ENCODE measurements at places on chromosomes 2 and 18.

- DNase-seq, result no peak
Observed at GRCh38 chr18:23885750-23886149, 128.8 kb upstream of the TTC39C start.

GRCh38 chr2:43838560-43839267, at the start of the genes ABCG5 and ABCG8:
ABCG5 (minus strand) TSS chr2:43838839; CDS start chr2:43838679, 160 bp downstream.
ABCG8 (plus strand) TSS chr2:43838971; CDS start chr2:43839054, 83 bp downstream.
- DNase-seq, result no peak

DNA sequence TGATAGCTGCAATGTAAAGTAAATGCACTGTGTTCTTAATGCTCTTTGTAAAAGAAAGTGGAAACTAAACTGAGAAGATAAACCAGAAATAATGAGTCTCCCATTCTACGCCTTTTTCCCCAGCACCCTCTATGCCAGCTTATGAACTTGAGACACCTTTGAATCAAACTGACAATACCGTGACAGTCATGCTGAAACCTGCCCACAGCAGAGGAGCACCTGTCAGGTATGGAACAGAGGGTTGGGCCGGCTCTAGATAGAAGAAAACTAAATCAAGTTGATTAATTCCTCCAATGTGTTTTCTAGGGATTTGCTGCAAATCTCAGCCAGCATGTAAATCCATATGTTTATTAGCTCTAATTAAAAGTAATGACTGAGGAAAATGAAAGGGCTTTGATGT, 520.6 kb upstream of the RAB12 start:
- no peak for DNase-seq

GRCh38 chr18:78158943-78159342, 820.7 kb upstream of the SALL3 start:
- no peak for DNase-seq

GRCh38 chr2:138818556-138818955, 38.4 kb upstream of the NXPH2 start:
- DNase-seq, result no peak

- DNase-seq, result no peak
Observed at GRCh38 chr2:128040166-128040771, 12.4 kb upstream of the SAP130 start.

GRCh38 chr2:195407783-195408182, 249.2 kb upstream of the SLC39A10 start:
- DNase-seq, result no peak

DNA sequence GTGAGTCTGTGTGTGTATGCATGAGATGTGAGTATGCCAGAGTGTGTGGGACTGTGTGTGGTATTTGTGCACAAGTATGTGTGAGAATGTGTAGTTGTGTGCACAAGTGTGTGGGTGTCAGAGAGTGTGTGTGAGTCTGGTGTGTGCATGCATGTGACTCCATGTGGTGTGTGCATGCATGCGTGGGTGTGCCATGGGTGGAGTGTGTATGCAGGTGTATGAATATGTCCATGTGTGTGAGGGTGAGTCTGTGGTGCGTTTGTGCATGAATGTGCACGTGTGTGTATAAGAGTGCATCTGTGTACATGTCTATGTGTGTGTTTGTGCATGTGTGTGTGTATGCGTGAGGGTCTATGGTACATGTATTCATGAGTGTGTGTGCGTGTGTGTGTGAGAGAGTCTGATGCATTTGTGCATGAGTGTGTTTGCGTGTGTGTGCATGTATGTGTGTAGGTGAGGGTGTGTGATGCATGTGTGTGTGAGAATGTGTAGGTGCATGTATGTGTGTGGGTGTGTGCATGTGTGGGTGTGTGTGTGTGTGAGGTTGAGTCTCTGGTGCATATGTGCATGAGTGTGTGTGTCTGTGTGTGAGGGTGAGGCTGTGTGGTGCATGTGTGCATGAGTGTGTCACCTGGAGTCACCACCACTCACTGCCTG, 226.8 kb downstream of the LDLRAD4 start:
- DNase-seq, result no peak

DNA sequence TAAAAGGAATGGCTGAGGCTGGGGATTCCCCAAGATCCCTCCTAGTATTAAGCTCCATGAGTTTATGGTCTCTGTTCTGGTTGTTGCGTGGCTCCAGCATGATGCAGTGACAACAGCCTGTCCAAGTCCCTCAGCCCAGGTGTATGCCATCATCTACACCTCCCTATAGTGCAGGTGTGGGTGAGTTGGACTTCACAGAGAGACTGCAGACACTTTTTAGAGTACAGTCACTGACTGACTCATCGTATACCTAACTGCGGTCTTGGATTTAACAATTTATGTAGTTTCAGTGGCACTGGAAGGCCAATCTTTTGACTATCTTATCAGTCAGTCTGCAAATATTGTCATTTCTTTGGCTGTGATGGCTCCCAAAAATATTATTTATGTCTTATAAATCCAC, 415.0 kb downstream of the TMX3 start:
- no peak for DNase-seq

GRCh38 chr2:18912225-18912888, 323.0 kb upstream of the NT5C1B start:
- no peak for DNase-seq

DNA sequence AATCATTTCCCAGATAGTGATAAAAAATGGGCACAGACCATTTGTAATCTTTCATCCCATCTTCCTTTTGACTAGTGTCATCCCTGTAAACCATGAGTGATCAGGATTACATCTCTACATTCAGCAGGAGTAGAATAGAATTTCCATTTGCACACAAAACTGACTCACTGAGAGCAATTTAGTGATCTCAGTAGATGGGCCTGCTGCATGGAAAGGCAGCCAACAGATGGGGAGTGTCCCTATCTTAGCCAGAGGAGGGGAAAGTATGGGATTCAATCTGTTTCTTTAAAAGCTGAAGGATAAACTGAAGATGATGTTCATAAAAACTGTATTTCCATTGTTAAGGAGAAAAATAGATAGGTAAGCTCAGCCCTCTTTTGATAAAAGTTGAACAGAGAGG, 441.7 kb downstream of the ZNF521 start:
- DNase-seq, result no peak

DNA sequence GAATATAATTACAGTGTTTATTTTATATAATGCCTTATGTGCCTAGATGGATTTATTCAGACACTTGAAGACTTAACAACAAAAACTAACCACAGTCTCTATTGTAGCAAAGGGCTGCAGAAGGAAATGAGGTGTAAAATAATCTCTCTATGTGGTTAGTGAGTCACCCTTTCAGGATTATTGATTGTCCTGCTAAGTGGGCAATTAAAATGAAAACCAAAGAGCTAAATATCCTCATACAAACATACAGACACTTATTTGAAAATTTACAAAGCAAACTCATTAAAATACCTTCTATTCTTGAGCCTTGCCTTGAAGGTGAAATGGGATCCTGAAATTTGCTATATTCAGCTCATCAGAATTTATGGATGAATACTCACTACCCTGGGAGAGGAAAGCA, 27.7 kb upstream of the DCC start:
- no peak for DNase-seq

GRCh38 chr2:206241736-206242135, 32.7 kb upstream of the ZDBF2 start:
- DNase-seq, result no peak

DNA sequence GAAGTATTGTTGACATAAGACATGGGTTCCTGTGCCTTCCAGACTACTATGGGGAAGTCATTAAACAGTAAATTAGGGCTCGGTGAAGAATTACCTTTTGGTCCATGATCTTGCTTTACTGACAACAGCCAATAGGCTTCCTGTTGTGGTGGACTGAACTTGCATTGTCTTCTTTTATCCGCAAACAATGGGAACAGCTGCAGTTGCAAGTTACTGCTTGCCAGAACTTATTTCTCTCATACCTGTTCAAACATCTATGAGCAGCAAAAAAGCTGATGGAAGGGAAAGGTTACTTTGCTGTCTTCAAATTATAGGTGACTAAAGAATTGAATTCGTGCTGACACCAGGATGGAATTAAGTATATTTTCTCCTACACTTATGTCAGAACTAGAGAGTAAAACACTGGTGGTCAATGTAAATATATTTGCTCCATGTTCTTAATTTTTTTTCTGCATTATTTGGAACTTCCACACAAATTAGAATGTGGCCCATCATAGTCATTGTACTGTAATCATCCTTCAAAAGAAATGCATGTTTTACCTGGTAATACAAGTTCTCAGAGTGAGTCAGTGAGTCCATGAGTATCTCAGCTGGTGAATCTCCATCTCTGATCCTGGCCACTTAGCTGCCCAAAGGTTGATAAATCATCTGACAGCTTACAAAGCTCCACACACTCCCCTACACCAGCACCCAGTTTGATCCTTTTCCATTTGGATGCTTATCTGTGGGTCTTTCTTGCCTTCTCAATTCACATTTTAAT, 37.3 kb upstream of the RNF152 start:
- DNase-seq, result no peak

GRCh38 chr18:76131738-76132137, 363.3 kb downstream of the ZNF516 start:
- no peak for DNase-seq

DNA sequence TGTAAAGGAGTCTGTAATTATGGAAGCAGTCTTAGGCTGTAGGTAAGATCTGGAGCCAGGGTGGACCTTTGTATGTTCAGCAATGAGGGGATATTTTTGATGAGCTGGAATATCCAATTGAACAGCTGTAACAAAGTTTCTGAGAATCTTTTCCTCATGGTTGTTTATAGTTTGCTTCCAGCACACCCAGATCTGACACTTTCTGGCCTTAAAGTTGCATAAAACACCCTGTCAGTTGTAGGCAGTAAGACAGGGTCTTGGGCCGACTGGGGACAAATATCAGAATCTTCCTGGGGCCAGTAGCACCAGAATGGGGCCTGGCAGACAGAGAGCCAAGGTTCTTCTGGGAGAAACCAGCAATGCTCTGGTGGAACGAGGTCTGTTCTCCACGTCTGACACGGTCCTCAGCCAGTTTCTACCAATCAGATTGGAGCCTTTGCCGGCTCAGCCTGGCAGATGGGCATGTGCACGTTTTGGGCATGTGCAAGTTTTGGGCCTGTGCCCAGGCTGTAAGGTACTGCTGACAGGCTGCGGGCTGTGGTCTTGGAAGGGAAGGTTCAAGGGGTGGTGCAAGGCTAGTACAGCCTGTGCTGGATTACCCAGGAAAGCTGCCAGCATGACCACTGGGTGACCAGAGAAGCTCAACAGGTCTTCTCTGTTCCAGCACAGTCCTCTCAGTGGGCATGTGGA, 89.8 kb downstream of the PRKCE start:
- DNase-seq, result no peak

DNA sequence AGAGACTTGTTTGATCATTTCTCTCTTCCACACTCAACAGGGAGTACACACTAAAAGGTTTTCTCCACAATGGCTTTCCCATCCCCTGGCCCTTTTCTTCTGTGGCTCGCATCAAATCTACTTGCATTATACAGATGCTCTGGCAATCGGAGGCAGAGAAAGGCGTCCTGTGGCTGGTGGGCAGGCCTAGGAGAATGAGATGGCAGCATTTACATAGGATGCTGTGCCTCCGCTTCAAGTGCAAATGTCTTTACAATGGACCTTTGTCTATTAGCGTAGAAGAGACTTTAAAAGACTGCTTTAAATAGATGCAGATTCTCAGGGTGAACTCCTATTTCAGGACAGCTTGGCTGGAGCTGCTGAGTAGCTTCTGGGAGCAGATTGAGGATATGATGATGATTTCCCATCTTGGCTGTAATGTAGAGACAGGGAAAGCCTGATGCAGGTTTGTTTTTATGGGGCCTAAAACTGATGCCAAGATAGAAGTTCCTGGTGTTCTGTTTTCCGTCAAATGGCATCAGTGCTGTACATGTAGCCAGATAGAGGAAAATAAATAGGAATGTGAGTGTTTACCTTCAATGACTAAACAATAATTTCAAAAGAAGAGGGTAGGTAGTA, 423.4 kb downstream of the RND3 start:
- DNase-seq, result no peak

DNA sequence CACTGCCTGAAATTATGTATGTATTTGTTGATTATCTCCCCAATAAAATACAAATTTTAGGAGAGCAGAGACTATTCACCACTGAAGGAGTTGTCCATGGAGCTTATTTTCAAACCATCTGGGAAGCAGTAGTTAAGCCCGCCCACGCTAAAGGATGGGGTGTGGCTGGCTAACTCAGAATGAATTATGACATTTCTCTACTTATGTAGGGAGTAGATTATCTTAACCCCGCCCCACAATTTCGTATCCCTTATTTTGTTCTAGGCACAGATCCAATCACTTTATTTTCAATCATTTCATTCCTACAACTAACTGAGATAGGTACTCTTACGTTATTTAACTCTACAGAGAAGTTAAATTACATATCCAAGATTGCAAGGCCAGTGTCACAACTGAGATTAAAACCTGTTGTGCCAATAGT, 1.4 kb upstream of the LAPTM4A start:
- no peak for DNase-seq

DNA sequence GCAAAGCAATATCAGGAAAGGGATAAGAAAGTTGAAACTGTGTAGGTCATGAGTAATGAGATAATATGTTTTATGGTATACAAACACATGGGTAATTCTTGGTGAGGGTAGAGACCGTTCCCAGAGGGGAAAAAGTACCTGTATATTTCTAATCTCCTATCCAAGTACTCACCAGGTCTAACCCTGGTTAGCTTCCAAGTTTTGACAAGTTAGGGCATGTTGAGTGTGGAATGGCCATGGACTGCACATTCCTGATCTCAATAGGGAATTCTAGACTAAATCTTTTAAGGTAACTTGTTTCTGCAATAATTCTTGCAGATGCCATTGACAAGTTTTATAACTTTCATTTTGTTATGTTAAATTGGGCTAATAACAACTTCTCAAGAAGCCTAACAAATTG, 216.6 kb downstream of the SPAG16 start:
- DNase-seq, result no peak

GRCh38 chr2:206150631-206151030, 8.6 kb downstream of the NDUFS1 start:
- no peak for DNase-seq

GRCh38 chr2:207662203-207662602, 37.0 kb upstream of the METTL21A start:
- DNase-seq, result no peak

DNA sequence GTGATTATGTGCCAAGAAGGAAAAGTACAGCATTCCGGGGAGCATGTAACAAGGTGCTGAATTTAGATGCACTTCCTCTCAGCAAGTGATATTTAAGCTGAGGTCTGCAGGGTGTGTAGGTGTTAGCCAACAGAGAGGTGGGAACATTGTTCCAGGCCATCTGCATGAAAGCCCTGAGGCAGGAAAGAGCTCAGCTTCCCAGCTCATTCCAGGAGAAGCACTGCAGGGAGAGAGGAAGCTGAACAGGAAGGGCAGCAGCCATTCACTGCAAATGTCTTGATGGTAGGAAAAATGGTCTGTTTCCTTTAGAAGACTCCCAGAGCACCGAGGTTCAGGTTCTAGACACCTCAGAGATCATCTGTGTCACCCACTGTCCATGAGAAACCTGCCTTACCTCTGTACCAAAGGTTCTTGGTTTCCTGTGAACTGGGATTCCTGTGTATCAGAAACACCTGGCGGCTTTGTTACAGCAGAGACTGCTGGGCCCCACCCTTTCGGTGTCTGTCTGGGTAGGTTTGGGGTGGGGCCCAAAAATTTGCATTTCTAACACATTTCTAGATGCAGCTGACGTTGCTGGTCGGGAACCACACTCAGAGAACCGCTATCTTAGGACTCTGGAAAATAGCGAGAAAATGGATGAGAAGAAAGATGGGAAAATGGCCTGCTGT, 84.0 kb downstream of the RTN4 start:
- no peak for DNase-seq

Measured in smooth muscle cell of the brain vasculature (primary cell).